ENCODE measurements at places on chromosomes 7 and 10.

DNA sequence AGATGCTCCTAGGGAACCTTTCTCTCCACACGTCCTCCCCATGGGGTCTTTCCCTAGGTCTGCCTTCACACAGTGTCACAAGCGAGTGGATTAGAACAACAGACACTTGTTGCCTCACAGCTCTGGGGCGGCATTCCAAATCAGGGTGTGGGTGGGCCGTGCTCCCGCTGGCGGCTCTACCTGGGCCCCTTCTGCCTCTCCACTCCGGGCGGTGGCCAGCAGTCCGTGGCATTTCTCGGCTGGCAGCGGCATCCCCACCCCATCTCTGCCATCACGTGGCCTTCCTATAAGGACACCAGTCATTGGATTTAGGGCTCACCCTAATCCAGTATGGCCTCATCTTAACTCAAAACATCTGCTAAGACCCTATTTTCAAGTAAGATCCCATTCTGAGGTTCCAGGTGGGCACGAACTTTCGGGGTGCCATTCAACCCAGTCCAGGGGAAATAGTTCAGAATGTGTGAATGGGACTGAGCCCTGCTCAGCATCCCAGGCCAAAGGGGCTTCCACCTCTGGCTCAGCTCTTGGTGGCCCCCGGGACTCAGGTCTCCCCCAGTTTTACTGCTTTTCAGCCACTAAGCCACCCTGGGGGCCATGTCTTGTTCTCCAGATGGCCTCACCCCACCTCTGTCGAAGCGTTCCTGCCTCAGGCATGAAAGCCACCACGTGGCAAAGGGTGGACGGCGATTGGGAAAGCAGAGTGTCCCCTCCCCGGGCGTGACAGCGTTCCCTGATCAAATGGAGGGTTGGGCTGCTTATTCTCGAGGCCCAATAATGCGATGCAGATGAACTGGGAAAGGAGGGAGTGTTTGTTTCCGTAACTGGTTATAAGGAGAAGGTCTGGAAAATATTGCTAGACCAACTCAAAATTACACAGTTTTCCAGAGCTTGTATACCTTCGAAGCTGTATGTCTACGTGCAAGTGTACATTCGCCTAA lies 350.0 kb downstream of the GLRX3 start:
- no peak for DNase-seq

DNA sequence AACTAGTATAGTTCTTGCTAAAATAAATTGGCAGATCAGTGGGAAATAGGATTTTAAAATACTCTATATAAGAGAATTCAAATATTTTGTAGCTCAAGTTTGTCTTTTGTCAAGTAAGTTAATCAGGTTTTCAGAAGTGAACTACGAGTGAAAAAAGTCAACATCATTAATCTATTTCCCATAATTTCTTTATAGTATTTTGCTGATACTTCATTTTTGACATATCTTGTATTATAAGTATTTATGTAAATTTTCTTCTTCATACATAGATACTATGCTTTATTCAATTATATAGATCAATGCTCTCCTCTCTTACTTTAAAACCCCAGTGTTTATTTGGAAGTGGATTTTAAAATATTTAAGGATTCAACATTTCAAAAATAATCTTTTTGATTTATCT lies 360.7 kb downstream of the THSD7A start:
- DNase-seq: no peak

- DNase-seq: no peak
Measured at GRCh38 chr10:73743327-73743904, 756 bp upstream of the SEC24C start.

- no peak for DNase-seq
Measured at GRCh38 chr7:155878674-155879073, 66.4 kb upstream of the SHH start.
